ENCODE measurements at places on chromosomes 13 and 19. TPM values are rescaled to one million over a fixed set of nuclear protein-coding genes. Genes with fewer than 3 reads are reported as not detected.

- no peak for DNase-seq
- peak overlapping the region; percentile 58 for H3K27ac ChIP-seq
- H3K4me3 ChIP-seq = no peak overlapping the region
- no peaks in the 10 kb centered on the region for H3K4me1 ChIP-seq
Measured at GRCh38 chr19:4449639-4450028, 8.0 kb downstream of the UBXN6 start.

GRCh38 chr13:37381502-37381901 lies 217.1 kb downstream of the POSTN start:
- H3K4me1 ChIP-seq = no peaks in the 10 kb centered on the region
- no peaks in the 10 kb centered on the region for H3K27me3 ChIP-seq
- no peak for DNase-seq
- no peak overlapping the region for H3K27ac ChIP-seq

DNA sequence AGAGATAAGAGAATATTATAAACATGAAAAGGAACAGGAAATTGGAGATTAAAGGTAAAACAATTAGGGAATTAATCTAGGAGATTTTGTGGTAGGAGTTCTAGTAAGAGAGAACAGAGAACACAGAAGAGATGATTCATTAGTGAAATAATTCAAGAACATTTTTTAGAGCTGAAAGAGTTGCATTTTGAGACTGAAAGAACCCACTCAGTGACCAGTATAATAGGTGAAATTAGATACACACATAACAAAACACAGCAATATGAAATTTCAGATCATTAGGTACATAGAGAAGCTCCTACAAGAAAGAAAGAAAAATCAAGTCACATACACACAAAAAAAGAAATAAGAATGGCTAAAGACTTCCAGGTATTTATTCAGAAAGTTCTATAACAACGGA lies 144.0 kb downstream of the CYSLTR2 start:
- no peaks in the 10 kb centered on the region for H3K27me3 ChIP-seq
- DNase-seq = no peak
- H3K27ac ChIP-seq = no peak overlapping the region
- H3K4me3 ChIP-seq = no peak overlapping the region

GRCh38 chr13:97194479-97194878 lies 27.7 kb upstream of the MBNL2 start:
- no peaks in the 10 kb centered on the region for H3K27me3 ChIP-seq
- H3K4me3 ChIP-seq = no peak overlapping the region
- DNase-seq = no peak
- H3K36me3 ChIP-seq = no peaks in the 10 kb centered on the region

DNA sequence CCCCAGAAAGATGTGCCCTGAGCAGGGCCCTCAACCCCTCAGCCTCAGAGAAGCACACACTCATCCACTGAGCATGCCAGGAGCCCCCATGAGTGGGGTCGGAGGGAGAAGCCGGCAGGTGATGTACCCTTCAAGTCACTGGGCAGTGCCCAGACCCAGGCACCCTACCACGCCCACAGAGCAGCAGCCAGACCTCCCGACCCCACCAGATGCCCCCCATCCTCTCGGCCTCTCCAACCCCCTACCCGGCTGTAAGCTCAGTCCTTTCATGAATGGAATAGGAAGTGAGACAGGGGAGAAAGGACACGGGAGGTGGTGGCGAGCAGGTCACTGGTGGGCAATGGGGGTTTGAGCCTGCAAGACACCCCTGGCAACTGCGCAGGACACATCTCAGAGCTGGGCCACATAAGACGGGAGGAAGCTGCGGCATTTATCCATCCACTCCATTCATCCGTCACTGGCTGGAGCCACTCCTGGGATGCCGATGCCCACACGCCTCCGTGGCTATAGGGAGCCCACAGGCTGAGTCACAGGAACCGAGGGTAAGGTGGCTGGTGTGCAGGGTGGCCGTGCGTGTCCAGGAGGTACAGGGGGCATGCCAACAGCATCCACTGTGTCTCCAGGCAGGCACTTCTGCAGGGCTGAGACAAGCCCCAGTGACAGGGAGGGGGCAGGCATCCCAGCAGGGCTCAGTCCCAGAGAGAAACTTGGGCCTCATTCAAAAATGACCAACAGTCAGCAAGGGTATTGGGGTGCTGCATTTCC lies 23.8 kb upstream of the VSTM2B start:
- H3K36me3 ChIP-seq = no peaks in the 10 kb centered on the region
- no peak overlapping the region for H3K4me3 ChIP-seq
- no peaks in the 10 kb centered on the region for H3K4me1 ChIP-seq
- H3K27me3 ChIP-seq = no peaks in the 10 kb centered on the region
- DNase-seq = peak; percentile 48
- no peak overlapping the region for H3K27ac ChIP-seq

GRCh38 chr13:32829676-32830335 lies 186.4 kb upstream of the KL start:
- H3K4me1 ChIP-seq = no peaks in the 10 kb centered on the region
- H3K4me3 ChIP-seq = no peak overlapping the region
- H3K27ac ChIP-seq = no peak overlapping the region
- no peaks in the 10 kb centered on the region for H3K27me3 ChIP-seq
- no peaks in the 10 kb centered on the region for H3K36me3 ChIP-seq
- no peak for DNase-seq

DNA sequence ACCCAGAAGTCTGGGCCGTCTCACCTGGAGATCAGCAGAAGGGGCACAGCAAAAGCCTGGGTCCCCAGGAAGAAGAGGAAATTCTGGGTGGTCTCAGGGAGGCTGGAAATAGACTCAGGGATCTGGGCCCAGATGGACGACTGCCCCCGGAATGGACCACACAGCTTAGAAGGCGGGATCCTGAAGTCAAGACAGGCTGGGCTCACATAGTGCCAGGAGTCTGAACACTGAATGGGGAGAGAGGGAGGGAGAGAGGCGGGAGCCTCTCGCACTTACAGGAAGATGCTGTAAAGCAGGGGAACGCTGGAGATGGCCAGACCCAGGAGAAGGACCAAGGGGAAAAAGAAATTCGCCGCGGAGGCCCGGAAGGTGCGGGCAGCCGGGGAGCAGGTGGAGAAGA lies 1.3 kb upstream of the LENG1 start:
- H3K4me3 ChIP-seq = no peak overlapping the region
- peaks cover 24% of the 10 kb centered on the region for H3K36me3 ChIP-seq
- H3K27me3 ChIP-seq = peaks cover 4% of the 10 kb centered on the region
- DNase-seq = no peak
- H3K27ac ChIP-seq = peak overlapping the region; percentile 94

GRCh38 chr19:17526922-17527321 lies 15.5 kb downstream of the PGLS start:
- H3K27me3 ChIP-seq = peaks cover 22% of the 10 kb centered on the region
- no peak overlapping the region for H3K4me3 ChIP-seq
- no peaks in the 10 kb centered on the region for H3K36me3 ChIP-seq
- no peak overlapping the region for H3K27ac ChIP-seq

GRCh38 chr19:42098781-42099180 lies 22.8 kb downstream of the ZNF574 start:
- no peak overlapping the region for H3K27ac ChIP-seq
- H3K4me3 ChIP-seq = no peak overlapping the region
- no peaks in the 10 kb centered on the region for H3K27me3 ChIP-seq
- H3K4me1 ChIP-seq = peaks cover 28% of the 10 kb centered on the region

DNA sequence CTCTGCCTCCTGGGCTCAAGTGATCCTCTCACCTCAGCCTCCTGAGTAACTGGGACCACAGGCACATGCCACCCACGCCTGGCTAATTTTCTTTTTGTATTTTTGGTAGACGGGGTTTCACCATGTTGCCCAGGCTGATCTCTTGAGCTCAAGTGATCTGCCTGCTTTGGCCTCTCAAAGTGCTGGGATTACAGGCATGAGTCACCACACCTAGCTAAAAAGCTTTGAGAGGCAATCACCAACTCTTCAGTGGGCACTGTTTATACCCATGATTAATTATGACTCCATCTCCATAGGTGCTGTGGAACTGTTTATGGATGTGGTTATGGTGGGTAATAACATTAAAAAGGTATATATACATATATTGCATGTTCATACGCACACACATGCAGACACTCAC lies 7.5 kb upstream of the RBM26 start:
- H3K4me3 ChIP-seq = no peak overlapping the region
- DNase-seq = no peak
- no peaks in the 10 kb centered on the region for H3K4me1 ChIP-seq
- H3K36me3 ChIP-seq = no peaks in the 10 kb centered on the region
- H3K27ac ChIP-seq = no peak overlapping the region

DNA sequence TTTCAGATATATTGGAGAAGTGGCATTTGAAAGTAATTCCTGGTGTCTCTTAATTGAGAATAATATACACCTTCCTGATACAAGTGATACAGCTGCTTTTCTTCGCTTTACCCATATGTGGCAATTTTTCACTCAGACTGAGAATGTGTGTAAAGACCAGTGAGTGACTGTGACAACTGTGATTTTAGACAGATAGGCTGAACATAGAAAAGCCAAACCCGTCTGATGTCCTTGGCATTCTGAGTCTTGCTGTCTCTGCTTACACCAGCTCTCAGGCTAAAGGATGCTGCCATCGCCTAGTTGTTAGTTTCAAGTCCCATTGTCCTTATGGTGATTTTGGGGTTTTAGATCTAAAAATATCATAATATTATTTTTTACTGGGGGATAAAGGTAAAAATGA lies 492.6 kb downstream of the RFC3 start:
- H3K4me3 ChIP-seq = no peak overlapping the region
- no peaks in the 10 kb centered on the region for H3K4me1 ChIP-seq
- no peaks in the 10 kb centered on the region for H3K36me3 ChIP-seq
- no peaks in the 10 kb centered on the region for H3K27me3 ChIP-seq
- no peak overlapping the region for H3K27ac ChIP-seq

GRCh38 chr19:42282819-42283187 lies 13.8 kb downstream of the CIC start:
- no peaks in the 10 kb centered on the region for H3K36me3 ChIP-seq
- no peaks in the 10 kb centered on the region for H3K27me3 ChIP-seq
- peaks cover 73% of the 10 kb centered on the region for H3K4me1 ChIP-seq
- H3K4me3 ChIP-seq = no peak overlapping the region
- peak; percentile 68 for DNase-seq
- peak overlapping the region; percentile 94 for H3K27ac ChIP-seq

DNA sequence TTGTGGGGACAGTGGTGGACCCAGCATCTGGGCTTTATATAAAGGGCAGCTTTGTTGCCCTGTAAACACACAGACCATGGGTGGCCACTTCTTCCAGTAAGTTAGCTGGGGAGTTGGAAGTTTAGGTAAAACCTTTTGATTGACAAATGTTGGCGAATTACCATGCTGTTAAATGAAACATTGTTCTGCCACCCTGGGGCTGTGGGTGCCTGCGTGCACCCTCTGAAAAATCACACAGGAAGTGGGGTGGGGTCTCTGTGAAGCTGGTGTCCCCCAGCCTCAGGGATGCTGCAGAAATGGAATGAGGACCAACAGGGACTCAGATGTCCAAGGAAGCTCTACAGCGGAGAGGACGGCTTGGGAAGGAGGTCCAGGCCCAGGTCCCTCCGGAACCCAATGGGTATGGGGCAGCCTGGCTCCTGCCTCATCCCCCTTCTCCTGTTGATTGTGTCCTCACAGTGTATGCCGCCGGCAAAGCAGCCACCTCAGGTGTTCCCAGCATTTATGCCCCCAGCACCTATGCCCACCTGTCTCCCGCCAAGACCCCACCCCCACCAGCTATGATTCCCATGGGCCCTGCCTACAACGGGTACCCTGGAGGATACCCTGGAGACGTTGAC lies 2.8 kb upstream of the USF2 start:
- no peak overlapping the region for H3K4me3 ChIP-seq
- H3K4me1 ChIP-seq = peaks cover 40% of the 10 kb centered on the region
- H3K27me3 ChIP-seq = no peaks in the 10 kb centered on the region
- peak overlapping the region; percentile 14 for H3K27ac ChIP-seq

- H3K4me1 ChIP-seq = peaks cover 19% of the 10 kb centered on the region
- H3K27ac ChIP-seq = no peak overlapping the region
- DNase-seq = no peak
Measured at GRCh38 chr19:38284422-38284821, 19.6 kb upstream of the C19orf33 start.

DNA sequence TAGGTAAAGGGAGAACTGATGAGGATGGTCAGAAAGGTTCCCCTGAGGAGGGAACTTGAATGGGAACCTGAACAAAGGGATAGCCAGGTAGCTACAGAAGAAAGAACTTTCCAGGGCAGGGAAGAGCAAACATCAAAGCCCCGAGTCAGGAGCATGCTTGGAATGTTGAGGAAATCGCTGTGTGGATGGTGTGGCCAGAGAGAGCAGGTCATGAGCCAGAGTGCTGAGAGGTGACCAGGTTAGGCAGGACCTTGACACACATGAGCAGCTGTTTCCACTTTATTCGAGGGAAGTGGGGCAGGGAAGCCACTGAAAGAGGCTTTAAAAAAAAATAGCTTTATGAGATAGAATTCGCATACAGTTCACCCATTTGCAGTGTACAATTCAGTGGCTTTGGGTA lies 4.4 kb downstream of the RAB8A start:
- H3K27me3 ChIP-seq = no peaks in the 10 kb centered on the region
- no peak overlapping the region for H3K4me3 ChIP-seq
- H3K4me1 ChIP-seq = peaks cover 37% of the 10 kb centered on the region
- H3K27ac ChIP-seq = no peak overlapping the region
- peaks cover 32% of the 10 kb centered on the region for H3K36me3 ChIP-seq
- DNase-seq = no peak

GRCh38 chr13:63690672-63691071 lies 2275.0 kb upstream of the PCDH20 start:
- no peak overlapping the region for H3K27ac ChIP-seq
- no peaks in the 10 kb centered on the region for H3K27me3 ChIP-seq
- no peaks in the 10 kb centered on the region for H3K4me1 ChIP-seq
- H3K4me3 ChIP-seq = no peak overlapping the region

- DNase-seq = no peak
- no peak overlapping the region for H3K27ac ChIP-seq
- H3K4me1 ChIP-seq = no peaks in the 10 kb centered on the region
- no peaks in the 10 kb centered on the region for H3K27me3 ChIP-seq
- no peak overlapping the region for H3K4me3 ChIP-seq
Measured at GRCh38 chr13:100138859-100139491, 50.1 kb downstream of the PCCA start.

- H3K4me1 ChIP-seq = no peaks in the 10 kb centered on the region
- H3K27me3 ChIP-seq = no peaks in the 10 kb centered on the region
- H3K36me3 ChIP-seq = no peaks in the 10 kb centered on the region
- H3K4me3 ChIP-seq = no peak overlapping the region
- DNase-seq = no peak
Measured at GRCh38 chr13:102055090-102055779, 346.6 kb downstream of the FGF14 start.

PGLYRP2 gene
- not detected for total RNA-seq

PTGIR gene
- total RNA-seq = 3.9 TPM

NLRP7 gene
- total RNA-seq = not detected

USP12 gene
- 78.7 TPM for total RNA-seq

CRLF1 gene
- 0.82 TPM for total RNA-seq

FCAR gene
- not detected for total RNA-seq

IL11 gene
- total RNA-seq = 0.81 TPM

MATK gene
- total RNA-seq = not detected
